ENCODE measurements at places on chromosomes 1 and 21.

GRCh38 chr1:165444897-165445370 is at the start of gene RXRG:
TSS of gene RXRG (minus strand) at chr1:165445126. CDS start at chr1:165444893, 233 bp downstream.
- no peak for DNase-seq

DNA sequence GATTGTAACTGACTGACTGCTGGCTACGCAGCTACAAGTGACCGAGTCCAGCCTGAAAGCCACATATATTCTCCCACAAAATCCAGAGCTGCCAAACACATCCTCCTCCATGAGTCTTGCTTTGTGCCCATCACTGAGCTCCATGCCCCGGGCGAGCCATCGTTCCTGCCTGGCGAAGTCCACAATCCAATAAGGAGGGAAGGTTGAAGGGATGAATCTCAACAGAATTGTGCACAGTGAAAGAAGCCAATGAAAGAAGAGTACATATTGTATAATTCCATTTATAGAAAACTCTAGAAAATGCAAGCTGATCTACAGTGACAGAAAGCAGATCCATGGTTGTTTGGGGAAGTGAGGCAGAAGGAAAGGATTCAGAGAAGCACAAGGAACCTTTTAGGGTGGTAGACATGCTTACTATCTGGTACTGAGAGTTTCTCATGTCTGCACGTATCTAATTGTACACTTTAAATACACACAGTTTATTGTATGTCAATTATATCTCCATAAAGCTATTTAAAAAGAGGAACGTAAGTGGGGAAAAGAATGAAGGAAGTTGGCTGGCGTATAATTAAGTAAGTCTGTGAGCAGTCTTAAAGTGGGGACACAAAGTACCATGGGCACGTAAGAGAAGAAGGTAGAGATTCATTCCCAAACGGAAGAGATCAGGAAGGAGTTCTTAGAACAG is 115.9 kb upstream of the JUN start:
- no peak for DNase-seq

DNA sequence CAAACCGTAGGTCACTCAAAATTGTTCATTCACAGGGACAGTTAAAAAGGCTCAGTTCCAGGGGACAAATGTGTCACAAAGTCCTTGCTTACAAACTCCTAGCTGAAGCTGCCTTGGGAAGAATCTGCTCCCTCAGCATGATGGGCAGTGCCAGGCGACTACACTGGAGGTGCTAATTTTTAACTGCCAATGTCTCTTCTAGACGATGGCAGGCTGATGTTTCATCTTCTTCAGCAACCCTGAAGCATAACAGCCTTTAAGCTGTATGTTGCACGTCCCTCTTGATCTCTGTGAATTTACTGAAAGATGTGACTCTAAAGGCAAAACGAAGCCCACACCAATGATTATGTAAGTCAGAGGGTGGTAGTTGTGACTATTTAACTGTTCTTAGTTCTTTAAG is 11.3 kb downstream of the COA7 start:
- DNase-seq = no peak

DNA sequence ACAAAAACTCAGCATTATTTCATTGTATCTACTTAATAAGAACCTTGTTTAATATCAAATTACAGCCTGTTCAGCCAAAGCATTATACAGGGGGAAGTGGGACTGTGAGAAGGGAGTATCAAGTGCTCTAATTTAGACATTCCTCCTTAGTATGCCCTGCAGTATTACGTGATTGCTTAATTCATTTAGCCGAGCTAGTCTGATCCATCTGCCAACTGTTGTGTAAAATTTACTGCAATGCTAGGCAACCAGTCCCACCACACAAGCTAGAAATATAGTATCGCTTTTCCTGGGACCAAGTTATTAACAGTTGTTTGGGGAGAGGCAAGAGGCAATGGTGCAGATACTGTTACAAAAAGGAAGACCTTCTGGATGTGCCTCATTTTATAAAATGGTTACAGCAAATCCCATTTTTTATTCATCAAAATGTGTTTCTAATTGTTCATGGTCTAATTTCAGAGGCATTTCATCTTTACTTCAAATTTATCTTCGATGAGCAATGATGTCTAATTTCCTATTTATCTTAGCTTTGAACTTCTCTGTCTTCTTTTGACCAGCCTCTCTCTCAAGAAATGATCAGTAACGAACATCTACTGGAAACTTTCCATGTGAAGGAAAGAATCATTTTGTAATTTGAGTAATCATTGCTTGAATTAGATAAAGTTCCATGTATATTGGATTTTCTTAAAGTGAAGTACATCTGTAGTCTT is 283.3 kb downstream of the DUSP10 start:
- DNase-seq = no peak

DNA sequence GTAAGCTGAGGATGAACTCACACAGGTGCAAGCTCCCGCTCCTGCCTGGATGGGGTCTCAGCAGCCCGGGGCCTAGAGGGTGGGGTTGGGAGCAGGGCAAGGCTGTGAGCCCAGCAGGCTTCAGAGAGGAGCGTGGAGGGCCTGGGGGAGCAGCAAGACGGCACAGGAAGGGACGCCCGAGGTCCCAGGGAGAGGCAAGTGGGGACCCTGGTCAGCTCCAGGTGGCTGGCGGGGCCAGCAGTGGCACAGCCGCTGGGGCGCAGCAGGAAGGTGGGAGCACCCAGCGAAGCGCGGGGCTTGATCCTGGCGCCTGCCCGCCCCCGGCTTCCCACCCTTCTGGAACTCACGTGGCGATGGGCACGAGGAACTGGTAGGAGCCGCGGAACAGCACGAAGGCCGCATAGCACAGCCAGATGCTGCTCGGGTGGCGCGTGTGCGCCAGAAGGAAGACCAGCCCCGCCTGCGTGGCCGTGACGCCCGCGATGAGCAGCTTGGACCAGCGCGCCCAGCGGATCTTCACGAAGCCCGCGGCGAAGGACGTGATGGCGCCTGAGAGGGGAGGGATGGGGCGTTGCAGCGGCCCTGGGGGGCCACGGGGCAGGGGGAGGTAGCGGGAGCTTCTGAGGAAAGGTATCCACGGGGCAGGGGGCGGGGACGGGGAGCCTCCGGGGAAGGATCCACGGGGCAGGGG is 11.7 kb downstream of the SLC19A1 start:
- DNase-seq = no peak

DNA sequence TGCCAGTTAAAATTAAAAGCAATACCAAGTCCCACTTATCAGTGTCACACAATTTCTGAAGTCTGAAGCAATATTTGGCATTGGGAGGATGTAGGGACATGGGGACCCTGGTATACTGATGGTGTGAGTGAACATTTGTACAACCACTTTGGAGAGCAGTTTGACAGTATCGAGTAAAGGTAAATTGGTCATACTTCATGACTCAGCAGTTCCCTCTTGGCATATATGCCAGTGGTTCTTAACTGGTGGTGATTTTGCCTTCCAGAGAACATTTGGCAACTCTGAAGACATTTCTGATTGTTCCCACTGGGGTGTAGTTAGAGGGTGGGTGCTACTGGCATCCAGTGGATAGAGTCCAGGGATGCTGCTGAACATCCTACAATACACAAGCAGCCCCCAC is 19.7 kb downstream of the FMOD start:
- DNase-seq = no peak

DNA sequence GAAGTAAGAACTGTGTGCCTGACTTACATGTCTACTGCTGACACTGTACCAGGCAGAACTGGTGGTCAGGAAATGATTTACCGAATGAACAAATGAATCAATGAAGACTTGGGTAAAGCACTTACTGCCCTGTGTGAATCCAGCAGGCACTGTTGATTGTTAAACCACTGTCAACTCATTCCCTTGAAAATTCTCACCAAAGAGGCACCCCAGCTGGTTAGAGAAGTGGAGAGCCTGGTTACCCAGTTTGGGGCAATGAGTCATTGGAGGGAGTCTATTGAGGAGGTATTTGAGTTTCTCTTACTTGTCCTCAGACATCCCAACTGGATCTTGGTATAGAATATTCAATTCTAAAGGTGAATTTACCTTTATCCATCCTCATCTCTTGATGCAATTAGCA is 34.2 kb downstream of the JUN start:
- DNase-seq = no peak

DNA sequence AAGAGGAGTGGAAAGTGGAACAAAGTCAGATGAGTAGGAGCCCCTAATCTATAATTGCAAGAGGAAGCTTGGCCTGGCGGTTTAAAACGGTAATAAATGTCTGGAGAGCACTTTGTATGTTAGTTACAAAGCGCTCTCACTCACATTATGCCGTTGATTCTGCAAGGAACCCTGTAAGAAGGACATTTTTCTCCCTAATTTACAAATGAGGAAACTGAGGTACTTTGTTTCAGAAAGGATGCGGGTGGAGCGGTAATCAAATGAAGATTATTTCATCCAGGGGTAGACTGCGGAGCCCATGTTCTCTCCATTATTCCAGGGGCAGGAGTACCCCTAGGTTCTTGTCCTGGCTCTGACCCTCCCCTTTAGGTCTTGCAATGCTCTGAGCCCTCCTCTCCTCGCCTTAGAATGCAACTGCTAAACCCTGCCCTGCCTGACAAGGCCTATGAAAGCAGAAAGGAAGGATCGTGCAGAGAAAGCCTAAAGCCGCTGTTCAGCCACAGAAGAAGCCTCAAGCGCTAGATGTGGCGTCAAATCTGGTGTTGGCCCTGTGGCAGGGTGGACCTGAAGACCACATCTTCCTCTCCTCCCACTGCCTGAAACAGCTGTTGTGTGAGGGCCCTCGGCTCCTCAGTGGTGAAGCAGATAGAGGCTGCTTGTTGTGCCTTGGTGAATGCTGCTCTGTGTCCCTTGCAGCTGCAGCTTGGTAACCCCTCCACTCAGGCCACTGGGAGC is 588 bp upstream of the PACC1 start:
- no peak for DNase-seq

DNA sequence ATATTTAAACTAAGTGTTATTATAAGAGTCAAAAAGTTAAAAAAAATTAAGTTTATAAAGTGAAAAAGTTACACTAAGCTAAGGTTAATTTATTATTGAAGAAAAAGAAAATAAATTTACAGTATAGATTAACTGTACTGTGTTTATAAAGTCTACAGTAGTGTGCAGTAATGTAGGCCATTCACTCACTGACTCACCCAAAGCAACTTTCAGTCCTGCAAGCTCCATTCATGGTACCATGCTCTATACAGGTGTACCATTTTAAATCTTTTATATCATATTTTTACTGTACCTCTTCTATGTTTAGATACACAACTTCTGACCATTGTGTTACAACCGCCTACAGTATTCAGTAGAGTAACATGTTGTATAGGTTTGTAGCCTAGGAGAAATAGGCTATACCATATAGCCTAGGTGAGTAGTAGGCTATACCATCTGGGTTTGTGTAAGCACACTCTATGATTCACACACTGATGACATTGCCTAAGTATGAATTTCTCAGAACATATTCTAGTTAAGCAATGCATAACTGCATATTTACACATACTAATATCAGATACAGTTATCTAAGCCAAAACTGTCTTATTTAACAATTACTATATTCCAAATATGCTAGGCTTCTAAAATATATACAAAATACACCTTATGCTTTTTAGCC is 80.6 kb upstream of the GFI1 start:
- DNase-seq = no peak

GRCh38 chr1:75126611-75127101 is 7.5 kb upstream of the LHX8 start:
- DNase-seq = no peak

DNA sequence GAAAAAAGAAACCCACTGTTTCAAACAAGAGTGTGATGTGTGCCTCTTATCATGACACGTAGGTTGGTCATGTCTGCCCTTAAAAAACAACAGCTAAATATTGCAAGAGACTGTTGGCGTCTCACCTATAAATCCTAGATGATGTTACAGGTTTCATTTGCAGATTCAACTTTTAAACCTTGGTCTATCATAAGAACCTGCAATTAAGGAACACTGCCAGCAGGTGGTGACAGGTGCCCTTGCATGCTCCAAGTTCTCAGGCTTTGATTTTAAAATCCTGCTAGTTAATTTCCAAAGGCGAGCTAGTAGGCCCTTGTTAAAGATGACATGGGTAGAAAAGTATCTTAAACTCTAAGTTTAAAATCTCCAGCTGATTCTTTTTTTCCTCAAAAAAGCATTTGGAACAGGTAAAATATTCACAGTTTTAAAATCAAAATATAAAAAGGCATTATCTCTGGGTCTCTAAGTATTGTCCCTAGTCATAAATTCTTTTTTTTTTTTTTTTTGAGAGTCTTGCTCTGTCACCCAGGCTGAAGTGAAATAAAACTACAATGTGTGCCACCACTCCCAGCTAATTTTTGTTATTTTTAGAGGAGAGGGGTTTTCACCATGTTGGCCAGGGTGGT is 39.1 kb downstream of the CLSTN1 start:
- DNase-seq = peak; percentile 22

DNA sequence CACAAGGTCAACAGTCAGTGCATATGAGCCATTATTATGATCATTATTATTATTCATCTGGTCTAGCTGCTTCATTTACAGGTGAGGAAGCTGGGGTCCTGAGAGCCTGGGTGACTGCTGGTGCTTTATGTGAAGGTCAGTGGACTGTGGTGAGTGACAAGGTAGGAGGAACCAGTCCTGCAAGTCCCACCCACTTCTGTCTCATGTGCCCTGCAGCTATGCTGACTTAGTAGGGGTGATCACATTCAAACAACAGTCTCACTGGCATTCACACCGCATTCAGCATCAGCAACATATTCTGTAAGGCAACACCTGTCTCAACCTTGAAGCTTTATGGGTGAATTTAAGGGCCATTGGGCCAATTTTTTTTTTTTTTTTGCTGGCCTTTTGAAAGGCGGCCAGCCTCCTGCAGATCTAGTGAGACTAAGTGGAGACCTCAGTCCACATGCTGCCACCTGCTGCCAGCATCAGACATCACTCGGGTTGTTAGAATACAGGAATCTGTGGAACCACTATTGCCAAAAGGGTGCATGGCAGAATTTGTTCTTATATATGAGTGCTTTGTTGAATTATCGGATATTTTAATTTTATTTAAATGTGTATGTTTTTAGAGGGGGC is 59.9 kb upstream of the CACNA1E start:
- DNase-seq = no peak

DNA sequence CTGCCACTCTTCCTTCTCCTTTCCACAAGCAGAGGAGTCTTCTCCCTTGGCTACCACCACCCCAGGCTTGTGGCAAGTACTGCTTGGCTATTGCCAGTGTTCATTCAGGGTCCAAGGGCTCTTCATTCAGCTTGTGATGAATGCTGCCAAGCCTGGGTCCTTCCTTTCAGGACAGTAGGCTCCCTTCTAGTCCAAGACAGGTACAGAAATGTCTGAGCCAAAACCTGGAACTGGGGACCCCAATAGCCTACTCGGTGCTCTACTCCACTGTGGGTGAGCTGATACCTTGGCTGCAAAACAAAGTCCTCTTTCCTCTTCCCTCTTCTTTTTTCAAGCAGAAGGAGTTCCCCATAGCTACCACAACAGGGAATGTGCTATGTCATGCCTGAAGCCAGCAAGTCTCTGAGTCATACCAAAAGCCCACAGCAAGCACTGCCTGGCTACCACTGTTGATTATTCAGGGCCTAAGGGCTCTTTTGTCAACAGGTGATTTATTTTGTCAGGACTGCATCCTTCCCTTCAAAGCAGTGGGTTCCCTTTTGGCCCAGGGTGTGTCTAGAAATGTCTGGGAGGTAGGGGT is 268.9 kb downstream of the HHAT start:
- no peak for DNase-seq

DNA sequence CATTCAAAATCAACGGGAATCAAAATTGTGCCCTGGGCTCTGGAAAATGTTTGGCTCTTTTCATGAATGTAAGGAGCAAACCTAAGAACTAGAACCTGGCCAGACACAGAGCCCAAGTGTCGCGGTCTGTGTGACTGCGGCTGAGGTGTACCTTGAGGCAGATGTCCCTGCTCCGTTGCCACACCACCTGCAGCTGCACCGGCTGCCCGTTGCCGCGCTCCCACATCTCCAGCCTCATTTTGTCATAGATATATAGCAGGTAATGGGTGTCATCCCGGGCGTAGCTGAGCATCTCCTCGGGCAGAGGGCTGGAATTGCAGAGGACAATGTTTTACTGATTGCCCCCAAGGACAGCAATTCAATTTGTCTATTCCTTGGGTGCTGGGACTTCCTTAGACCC is 18.7 kb downstream of the EXOSC10 start:
- no peak for DNase-seq

All from stimulated activated CD8-positive, alpha-beta memory T cell treated with anti-CD3 and anti-CD28 coated beads, Interleukin-7, amount 100 ng/mL, for 4 hours (primary cell).